ENCODE measurements at places on chromosomes 6 and 20. TPM values are rescaled to one million over a fixed set of nuclear protein-coding genes. Genes with fewer than 3 reads are reported as not detected.

Gene PSORS1C2
- not detected for total RNA-seq

Gene ZNF311
- 0.97 TPM for total RNA-seq

Gene FOXF2
- total RNA-seq = not detected

Gene CNPY3
- 36.7 TPM for total RNA-seq

Gene MACROD2
- 1.6 TPM for total RNA-seq

Gene SYCP2
- total RNA-seq = 3.0 TPM

Gene HDAC2
- total RNA-seq = 59.9 TPM

Gene KCNQ5
- total RNA-seq = 0.97 TPM

Gene COL9A3
- under 0.01 TPM for total RNA-seq

Gene MYL9
- 195 TPM for total RNA-seq

Gene DUSP15
- total RNA-seq = not detected

Gene MEP1A
- not detected for total RNA-seq

Gene NMBR
- not detected for total RNA-seq

Gene CCN6
- not detected for total RNA-seq

Gene C4A
- total RNA-seq = 6.0 TPM

Gene COL12A1
- 1,107 TPM for total RNA-seq

Gene KCNK16
- total RNA-seq = not detected

Gene EPHA7
- 0.32 TPM for total RNA-seq

Gene NOX3
- not detected for total RNA-seq

Gene SAPCD1
- 1.3 TPM for total RNA-seq

Gene CD83
- 0.32 TPM for total RNA-seq

Gene SLC17A1
- not detected for total RNA-seq

Gene FILIP1
- 0.32 TPM for total RNA-seq

Gene FLRT3
- 2.6 TPM for total RNA-seq

Gene OXT
- not detected for total RNA-seq

Gene TAB2
- total RNA-seq = 20.9 TPM

Gene DAAM2
- total RNA-seq = 16.1 TPM

Gene OR2J3
- not detected for total RNA-seq

Gene HLA-F
- total RNA-seq = 42.2 TPM
